NCI-H526 (cell line): ENCODE measurements at places on chromosomes 7 and 10.

DNA sequence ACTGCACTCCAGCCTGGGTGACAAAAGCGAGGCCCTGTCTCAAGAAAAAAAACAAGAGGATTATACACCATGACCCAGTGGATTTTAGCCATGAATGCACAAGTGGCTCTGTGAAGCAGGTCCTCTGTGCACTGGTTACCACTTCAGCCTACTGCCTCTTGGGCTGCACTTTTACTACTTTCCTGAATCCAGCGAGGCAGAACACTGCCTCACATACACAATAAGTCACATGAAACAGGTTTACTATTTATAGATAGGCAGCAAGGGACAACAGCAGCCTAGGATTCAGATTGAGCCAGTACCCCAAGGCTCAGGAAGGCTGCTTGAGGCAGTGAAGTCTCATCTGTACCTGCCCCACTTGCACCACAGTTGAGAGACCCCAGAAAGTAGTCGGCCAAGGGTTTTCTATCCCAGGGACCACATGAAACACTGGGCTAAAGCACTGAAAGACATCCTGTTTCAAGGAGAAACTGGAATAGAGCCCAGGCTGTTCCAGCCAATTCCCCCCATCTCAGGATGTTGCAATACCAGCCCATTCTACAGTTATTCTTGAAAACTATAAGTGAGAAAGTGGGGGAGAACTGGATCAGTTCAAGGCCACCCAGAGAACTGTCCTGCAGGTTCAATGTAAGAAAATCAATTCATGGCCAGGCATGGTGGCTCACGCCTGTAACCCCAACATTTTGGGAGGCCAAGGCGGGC lies 10.3 kb upstream of the OGDH start:
- no peak for DNase-seq

- DNase-seq = no peak
Measured at GRCh38 chr7:21142081-21142480, 285.8 kb upstream of the SP4 start.

- no peak for DNase-seq
Measured at GRCh38 chr7:748446-748845, 21.4 kb upstream of the PRKAR1B start.

- DNase-seq = no peak
Measured at GRCh38 chr7:47782022-47782421, 166.2 kb downstream of the PKD1L1 start.

GRCh38 chr7:102424129-102424551 lies 9.2 kb upstream of the ORAI2 start:
- DNase-seq = no peak

GRCh38 chr7:47678641-47679380 lies 96.9 kb upstream of the TNS3 start:
- peak; percentile 15 for DNase-seq

GRCh38 chr7:131621652-131622051 lies 65.2 kb upstream of the PODXL start:
- no peak for DNase-seq
